ENCODE measurements at places on chromosomes 4 and X. TPM values are rescaled to one million over a fixed set of nuclear protein-coding genes. Genes with fewer than 3 reads are reported as not detected.

The ZNF157 gene
- polyA plus RNA-seq, result 0.70 TPM

The CLDN22 gene
- polyA plus RNA-seq, result not detected

The GPRIN3 gene
- 0.49 TPM for polyA plus RNA-seq

The TAF9B gene
- 23.1 TPM for polyA plus RNA-seq

The YY2 gene
- 1.0 TPM for polyA plus RNA-seq

The XAGE1A gene
- not detected for polyA plus RNA-seq

The AR gene
- 11.2 TPM for polyA plus RNA-seq

The TAF1 gene
- 5.3 TPM for polyA plus RNA-seq

The MAGEA11 gene
- 0.12 TPM for polyA plus RNA-seq

The GNRHR gene
- polyA plus RNA-seq, result not detected

The VCX3A gene
- polyA plus RNA-seq, result 0.40 TPM

The PRRG1 gene
- polyA plus RNA-seq, result 3.8 TPM

The IL2RG gene
- polyA plus RNA-seq, result 0.26 TPM

The ACSL4 gene
- 17.8 TPM for polyA plus RNA-seq

The F8A1 gene
- polyA plus RNA-seq, result 26.0 TPM

The UGT2B10 gene
- not detected for polyA plus RNA-seq

The TNIP2 gene
- 34.8 TPM for polyA plus RNA-seq
